ENCODE measurements at places on chromosomes 7 and 10.

GRCh38 chr10:44042075-44042770 is 342.7 kb downstream of the CXCL12 start:
- no peak for DNase-seq

- DNase-seq: no peak
These were observed 90.4 kb upstream of the MYO3A start for GRCh38 chr10:25843551-25844170.

DNA sequence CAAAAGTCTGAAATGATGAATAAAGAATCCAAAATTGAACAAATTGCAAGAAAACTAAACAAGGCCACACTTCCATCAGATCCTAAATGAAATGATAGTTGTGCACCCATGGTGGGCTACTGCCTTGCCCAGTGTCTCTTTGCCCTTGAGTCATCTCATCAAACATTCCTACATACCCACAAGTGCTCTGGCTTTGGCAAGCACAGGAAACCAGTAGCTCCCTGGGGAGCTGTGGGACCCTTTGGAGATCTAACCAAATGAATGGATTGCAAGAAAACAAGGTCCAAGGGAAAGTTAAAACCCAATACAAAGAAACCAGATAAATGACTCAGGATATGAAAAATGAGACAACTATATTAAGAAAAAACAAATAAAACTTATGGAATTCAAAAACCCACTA is 129.8 kb upstream of the TMEM229A start:
- no peak for DNase-seq

- DNase-seq: no peak
These were observed 172.6 kb downstream of the FAM107B start for GRCh38 chr10:14601872-14602725.

DNA sequence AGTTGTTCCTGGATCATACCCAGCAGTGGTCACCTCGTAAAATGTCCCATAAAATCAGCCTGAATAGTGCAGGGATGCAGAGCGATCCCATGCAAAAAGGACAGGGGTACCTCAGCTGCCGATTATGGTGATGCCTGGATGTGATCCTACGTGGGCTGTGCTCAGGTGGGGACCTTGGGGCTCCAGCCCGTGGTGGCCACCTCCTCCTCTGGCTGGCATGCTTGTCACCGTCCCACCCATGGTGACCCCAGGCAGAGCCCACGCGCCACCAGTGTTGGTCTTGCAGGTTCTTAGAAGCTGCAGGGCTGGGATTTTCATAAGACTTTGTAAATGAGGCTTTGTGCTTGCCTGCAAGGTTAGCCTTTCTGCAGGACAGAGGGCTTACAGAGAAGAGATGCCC is 97.2 kb downstream of the GLRX3 start:
- DNase-seq: no peak

DNA sequence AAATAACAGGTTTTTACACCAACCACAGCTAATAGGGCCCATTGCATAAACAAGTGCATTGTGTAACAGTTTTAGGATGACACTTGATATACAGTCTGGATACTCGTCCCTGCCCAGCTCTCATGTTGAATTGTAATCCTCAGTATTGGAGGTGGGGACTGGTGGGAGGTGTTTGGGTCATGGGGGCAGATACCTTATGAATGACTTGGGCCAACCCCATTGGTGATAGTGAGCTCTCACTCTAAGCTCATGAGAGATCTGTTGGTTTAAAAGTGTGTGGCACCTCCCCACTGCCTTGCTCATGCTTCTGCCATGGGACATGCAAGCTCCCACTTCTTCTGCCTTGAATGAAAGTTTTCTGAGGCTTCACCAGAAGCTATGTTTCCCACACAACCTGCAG is 136.7 kb downstream of the PDE1C start:
- no peak for DNase-seq

DNA sequence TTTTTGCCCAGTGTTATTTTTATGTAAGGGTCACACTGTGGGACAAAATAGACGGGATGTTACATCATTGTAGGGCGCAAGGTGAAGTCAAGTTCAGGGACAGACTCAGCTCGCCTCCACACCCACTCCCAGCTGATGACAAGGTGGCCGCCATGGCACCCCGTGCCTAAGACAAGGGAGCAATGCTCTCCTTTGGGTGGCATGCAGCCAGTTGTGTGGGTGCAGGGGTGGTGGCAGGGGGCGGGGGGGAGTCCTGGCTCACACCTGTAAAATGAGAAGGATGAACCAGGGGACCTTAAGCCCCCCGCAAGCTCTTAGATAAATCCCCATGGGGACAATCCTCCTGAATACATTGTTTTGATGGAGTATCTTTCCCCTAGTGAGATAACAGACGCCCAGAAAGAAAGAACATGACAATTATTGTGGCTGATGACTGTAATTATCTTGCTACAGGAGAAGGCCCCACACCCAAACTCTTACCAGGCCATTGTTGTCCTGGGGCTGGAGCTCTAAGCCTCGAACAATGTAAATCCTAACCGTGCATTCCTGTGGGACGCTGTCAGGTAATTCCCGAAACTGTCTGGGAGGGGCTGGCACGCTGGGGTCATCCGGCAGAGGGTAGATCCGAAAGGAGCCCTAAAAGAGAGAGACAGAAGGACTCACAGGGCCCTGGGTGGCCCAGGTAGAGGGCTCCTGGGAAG is 148.7 kb downstream of the MYOF start:
- no peak for DNase-seq

DNA sequence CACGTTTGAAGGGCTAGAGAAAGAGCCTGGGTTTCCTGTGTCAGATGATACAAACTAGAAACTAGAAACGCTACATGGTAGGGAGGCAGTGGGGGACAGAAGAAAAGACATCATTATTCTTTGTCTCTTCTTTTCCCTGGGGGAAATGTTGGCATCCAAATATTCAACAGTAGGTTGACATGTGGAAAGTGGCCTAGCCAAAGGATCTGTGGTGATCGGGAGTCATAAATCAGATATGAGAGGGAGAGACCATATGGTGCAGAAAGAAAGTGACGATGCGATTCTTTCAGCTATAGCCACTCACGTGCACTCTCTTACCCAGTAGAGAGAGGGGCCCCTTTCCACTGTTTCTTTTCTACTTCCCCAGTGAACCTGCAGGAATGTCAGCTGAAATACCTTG is 964.7 kb downstream of the LRMDA start:
- no peak for DNase-seq

DNA sequence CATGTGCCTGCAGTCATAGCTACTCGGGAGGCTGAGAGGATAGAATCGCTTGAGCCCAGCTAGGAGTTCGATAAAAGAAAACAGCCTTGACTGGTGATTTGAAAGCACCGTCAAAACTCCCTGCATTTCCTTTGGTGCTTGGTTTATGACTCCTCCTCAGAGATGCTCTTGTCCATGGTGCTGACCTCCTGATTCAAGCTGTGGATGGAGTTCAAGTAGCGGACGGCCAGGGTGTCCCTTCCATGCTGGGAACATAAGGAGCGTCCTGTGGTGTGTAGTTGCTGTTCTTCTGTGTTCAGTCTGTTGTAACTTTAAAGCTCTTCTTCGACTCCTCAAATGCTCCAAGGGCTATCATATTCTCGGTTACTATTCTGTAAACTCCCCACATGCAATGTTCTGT is 382.5 kb upstream of the KIAA1217 start:
- no peak for DNase-seq

GRCh38 chr7:137747359-137748031 is 99.3 kb downstream of the DGKI start:
- no peak for DNase-seq

- no peak for DNase-seq
These were observed 19.6 kb upstream of the RGS10 start for GRCh38 chr10:119562097-119562496.

- DNase-seq: no peak
These were observed 75.3 kb upstream of the GRB10 start for GRCh38 chr7:50857804-50858489.

GRCh38 chr7:860149-860548 is 16.2 kb upstream of the GET4 start:
- no peak for DNase-seq

GRCh38 chr7:5681979-5682546 is 99.4 kb downstream of the RNF216 start:
- DNase-seq: no peak

DNA sequence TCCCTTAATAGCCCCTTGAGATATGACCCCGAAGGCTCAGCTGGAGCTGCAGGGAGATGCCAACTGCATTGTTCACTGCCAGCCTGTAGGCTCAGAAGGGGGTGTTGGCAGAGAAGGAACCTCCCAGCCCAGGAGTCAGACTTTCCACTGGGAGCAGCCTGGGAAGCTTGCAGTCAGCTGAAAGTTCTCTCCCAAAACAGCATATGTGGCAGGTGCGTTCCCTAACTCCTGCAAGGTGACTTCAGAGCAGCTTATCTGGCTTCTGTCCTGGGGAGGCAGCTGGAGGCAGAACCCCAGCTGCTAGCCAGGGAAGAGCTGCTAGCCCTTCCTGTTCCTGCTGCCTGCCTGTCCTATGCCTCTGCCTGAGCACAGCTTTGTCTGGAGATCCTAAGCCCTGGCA is 8.1 kb downstream of the SFTPA2 start:
- no peak for DNase-seq

DNA sequence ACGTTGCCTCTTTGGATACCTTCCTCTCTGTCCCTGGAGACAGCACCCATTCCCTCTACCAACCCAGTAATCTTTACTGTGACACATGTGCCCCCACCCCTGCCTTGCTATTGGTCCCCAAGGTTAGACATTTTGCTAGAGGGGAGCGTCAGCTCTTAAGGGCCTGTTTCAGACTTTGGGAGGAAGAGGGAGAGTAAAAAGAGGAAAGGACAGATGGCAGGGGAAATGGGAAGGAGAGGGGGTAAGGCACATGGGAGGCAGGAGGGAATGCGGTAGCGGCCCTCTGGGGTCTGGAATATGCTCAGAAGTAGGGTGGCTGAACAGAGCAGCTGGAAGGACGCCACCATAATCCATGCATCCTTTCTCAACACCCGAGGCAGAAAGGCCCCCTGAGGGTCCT is 12.2 kb downstream of the BLNK start:
- no peak for DNase-seq

DNA sequence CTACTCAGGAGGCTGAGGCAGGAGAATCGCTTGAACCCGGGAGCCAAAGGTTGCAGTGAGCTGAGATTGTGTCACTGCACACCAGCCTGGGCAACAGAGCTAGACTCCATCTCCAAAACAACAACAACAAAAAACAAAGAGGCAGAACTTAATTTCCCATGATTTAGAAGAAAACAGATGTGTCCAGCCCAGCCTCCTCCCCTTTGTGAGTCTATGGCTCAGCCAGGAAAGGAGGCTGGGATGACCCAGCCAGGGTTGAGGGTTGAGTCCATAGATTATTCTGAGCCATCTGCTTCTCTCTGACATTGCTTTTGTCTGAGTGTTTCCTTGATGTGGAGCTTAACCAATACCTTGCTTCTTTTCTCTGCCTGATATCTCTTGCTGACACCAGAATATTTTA is 994.1 kb downstream of the TYW1 start:
- no peak for DNase-seq

GRCh38 chr10:119807960-119808697 is 64.5 kb downstream of the MCMBP start:
- DNase-seq: no peak

- DNase-seq: no peak
These were observed 34.4 kb downstream of the HECTD2 start for GRCh38 chr10:91444211-91445182.

DNA sequence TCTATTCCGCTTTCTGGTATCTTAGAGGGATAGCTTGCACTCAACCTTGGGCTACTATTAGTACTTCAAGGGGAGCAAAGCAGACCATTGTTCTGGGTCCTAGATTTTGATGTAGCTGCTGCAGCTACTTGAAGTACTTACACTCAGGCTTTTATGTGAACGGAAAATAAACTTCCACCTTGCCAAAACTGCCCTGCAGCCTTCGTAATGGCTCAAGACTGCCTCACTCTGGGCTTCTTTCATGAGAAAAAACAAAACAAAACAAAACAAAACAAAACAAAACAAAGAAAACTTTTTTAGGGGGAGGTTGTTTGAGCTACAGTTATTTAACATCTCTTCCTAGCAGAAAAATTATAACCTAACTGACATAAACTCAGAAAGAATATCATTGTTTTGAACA is 19.4 kb upstream of the EPHB6 start:
- DNase-seq: no peak

- no peak for DNase-seq
These were observed 88.1 kb downstream of the PRKCQ start for GRCh38 chr10:6491841-6492609.

DNA sequence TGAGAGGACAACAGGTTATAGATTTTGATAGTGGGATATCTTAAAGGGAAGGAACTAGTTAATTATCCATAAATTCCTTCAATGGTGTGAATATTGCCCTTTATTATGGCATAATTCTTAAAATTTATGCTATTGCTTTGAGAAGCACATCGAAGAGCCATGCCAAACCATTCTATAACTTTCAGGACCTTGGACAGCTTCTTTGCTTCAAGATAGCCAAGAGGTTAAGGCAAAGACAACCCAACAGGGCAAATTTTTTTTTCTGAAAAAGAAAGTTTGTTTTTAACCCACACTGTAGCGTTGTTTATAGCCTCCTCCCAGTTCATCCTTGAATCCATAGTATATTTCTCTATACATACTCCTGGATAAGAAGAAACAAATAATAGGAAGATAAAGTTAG is 103.2 kb downstream of the NRG3 start:
- DNase-seq: no peak

- DNase-seq: no peak
These were observed 8.3 kb downstream of the FGF8 start for GRCh38 chr10:101767600-101767945.

DNA sequence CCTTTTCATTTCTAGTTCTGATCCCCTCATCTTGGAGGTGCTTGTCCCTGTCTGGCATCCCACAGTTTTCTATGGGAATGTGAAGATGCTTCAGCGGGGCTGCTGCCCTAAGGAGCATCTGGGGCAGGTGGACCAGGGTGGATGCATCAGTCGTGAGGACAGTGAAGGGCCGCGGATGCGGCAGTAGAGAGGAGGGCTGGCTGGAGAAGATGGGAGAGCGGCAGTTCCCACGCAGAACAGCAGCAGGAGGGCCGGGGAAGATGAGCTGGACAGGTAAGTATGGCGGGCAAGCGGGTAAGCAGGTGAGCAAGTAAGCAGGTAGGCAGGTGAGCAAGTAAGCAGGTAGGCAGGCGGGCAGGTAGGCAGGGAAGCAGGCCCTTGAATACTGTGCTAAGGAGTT is 48.9 kb downstream of the ASB13 start:
- DNase-seq: no peak

DNA sequence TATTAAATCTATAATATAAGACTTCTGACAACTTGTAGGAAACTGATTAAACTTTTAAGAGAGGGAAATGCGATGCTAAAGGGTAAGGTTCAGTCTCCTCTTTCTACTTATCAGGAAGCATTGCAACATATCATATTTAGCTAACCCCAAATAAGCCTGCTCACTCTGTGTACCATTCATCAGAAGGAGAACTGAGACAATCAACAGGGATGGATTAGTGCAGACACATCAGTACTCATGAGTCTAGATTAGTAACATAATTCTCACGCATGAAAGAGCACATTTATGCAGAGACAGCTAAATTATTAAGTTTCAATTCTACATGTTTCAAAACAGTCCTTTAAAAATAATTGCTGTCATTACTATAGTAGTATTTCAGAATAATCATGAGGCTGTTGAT is 354.2 kb upstream of the ZWINT start:
- no peak for DNase-seq

- DNase-seq: no peak
These were observed 159.3 kb downstream of the MGMT start for GRCh38 chr10:129626309-129626708.
